ENCODE measurements at places on chromosomes 2 and 18.

GRCh38 chr2:101528501-101528900, 53.6 kb upstream of the RFX8 start:
- DNase-seq: no peak
- H3K4me1 ChIP-seq: no peaks in the 10 kb centered on the region
- no peaks in the 10 kb centered on the region for H3K27me3 ChIP-seq
- no peak overlapping the region for H3K4me3 ChIP-seq

- H3K36me3 ChIP-seq: peaks cover 42% of the 10 kb centered on the region
- H3K27ac ChIP-seq: no peak overlapping the region
- no peaks in the 10 kb centered on the region for H3K27me3 ChIP-seq
- no peak overlapping the region for H3K4me3 ChIP-seq
These were observed 21.3 kb downstream of the HNRNPLL start for GRCh38 chr2:38581193-38582147.

DNA sequence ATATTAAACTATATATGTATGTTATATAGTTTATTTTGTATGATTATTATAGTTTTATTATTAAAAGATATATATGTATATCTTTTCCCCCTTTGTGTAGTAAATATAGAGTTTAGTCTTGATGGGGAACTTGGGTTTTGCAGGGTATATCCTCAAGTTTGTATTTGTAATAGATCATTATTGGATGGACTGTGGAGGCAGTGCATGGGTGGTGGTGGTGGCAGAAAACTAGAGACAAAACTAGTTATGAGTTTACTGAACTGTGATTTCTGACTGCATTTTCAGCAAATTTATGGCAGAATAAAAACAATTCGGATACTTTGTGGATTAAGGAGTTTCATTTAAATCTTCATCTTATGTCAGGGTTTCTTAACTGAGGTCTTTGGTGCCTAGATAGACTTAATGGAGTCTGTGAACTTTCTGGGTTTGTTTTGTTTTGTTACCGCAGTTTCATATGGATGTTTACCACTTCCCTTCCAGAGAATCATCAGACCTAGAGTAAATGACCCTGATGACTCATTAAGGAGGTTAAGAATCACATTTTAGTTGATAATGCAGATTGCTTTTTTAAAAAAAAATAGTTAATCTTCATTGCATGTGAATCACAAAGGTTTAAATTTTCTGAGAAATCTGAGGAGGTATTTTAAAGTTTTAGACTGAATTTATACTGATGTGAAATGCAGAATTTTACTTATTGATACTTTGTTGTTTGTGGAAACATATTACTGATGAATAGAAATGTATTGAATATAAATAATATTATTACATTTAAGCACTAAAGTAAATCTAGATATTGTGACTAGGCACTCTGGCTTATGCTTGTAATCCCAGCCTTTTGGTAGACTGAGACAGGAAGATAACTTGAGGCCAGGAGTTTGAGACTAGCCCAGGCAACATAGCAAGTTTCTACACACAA, 14.5 kb downstream of the EPC2 start:
- H3K4me1 ChIP-seq: peaks cover 73% of the 10 kb centered on the region
- peaks cover 13% of the 10 kb centered on the region for H3K36me3 ChIP-seq
- peak overlapping the region; percentile 43 for H3K4me3 ChIP-seq
- no peak for DNase-seq
- no peaks in the 10 kb centered on the region for H3K27me3 ChIP-seq
- H3K27ac ChIP-seq: peak overlapping the region; percentile 65

GRCh38 chr2:231292472-231293134, 94.2 kb downstream of the ARMC9 start:
- no peak overlapping the region for H3K27ac ChIP-seq
- DNase-seq: no peak
- no peaks in the 10 kb centered on the region for H3K36me3 ChIP-seq
- H3K4me1 ChIP-seq: no peaks in the 10 kb centered on the region
- no peaks in the 10 kb centered on the region for H3K27me3 ChIP-seq

DNA sequence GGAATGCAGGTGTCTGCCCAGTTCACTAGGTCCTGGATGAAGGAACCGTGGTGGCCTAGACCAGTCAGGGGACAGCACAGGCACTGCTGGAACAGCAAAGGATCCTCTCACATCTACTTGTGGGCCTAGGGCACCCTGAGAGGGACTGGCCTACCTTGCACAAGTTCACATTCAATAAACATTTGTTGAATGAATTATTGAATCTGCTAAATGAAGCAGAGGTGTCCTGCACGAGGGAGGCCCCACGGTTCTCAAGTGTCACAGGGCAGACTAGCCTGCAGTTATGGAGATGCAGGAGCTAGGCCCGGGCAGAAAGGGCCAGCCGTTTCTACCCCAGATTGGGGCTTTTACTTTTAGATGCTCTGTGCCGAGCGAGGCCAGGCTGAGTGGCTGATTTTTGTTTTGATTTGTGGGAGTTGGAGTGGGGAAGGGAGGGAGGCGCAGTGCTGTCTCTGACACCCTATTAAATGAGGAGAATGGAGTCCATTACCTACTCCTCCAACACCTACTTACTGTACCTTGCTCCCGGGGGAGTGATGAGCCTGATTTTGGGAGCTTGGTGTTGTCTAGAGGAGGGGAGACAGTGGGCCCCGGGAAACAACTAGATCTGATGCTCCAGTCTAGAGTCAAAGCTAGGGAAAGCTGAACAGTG, 18.4 kb downstream of the SH2D6 start:
- H3K4me3 ChIP-seq: peak overlapping the region; percentile 73
- H3K4me1 ChIP-seq: peaks cover 28% of the 10 kb centered on the region
- H3K27me3 ChIP-seq: no peaks in the 10 kb centered on the region
- H3K27ac ChIP-seq: peak overlapping the region; percentile 89
- no peaks in the 10 kb centered on the region for H3K36me3 ChIP-seq
- peak; percentile 19 for DNase-seq

GRCh38 chr2:133365117-133365516, 203.1 kb downstream of the NCKAP5 start:
- no peaks in the 10 kb centered on the region for H3K36me3 ChIP-seq
- DNase-seq: no peak
- H3K27ac ChIP-seq: no peak overlapping the region
- no peaks in the 10 kb centered on the region for H3K27me3 ChIP-seq

- peaks cover 57% of the 10 kb centered on the region for H3K4me1 ChIP-seq
- DNase-seq: no peak
- H3K27ac ChIP-seq: no peak overlapping the region
- H3K4me3 ChIP-seq: no peak overlapping the region
These were observed 160.1 kb downstream of the HAUS1 start for GRCh38 chr18:46264255-46264654.

GRCh38 chr2:98008415-98008814, 12.7 kb upstream of the TMEM131 start:
- H3K4me3 ChIP-seq: no peak overlapping the region
- H3K4me1 ChIP-seq: peaks cover 19% of the 10 kb centered on the region

DNA sequence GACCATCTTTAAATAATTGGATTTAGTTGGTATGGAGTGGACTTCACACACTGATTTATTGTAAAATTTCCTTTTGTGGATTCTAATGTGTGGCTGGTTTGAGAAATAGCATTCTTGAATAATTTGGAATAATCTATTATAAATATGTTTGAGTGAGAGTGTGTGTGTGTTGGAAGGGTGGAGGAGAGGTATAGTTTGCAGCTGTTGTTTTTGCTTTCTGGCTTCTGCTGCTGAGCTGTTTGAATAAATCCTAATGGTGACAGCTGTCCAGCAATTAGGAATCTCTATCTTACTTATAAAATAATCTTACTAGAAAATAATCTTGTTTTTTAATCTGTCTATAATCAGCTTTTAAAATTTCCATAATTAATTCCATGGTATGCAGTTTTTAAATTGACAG, 1283.0 kb upstream of the CDH2 start:
- no peaks in the 10 kb centered on the region for H3K4me1 ChIP-seq
- H3K27ac ChIP-seq: no peak overlapping the region
- H3K27me3 ChIP-seq: no peaks in the 10 kb centered on the region
- no peak for DNase-seq
- no peak overlapping the region for H3K4me3 ChIP-seq
- H3K36me3 ChIP-seq: no peaks in the 10 kb centered on the region

DNA sequence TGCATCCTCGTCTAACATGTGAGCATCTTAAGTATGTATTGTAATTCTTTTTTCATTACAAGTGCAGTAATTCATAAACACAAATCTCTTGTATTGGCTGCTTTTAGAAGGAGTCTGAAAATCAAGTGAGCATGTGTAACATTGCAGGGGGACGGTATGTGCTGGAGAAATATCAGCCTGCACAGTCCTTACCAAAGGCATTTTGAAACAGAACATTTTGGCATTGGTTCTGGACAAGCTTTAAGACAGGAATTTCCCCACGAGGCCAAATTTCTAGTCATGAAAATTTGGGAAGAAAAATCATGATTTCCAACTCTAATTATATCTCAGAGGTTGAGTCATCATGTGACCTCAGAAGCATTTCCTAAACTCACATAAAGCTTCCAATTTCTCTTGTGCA, 24.7 kb upstream of the NRP2 start:
- no peaks in the 10 kb centered on the region for H3K36me3 ChIP-seq
- no peak overlapping the region for H3K4me3 ChIP-seq
- H3K27ac ChIP-seq: no peak overlapping the region
- H3K4me1 ChIP-seq: peaks cover 23% of the 10 kb centered on the region
- DNase-seq: no peak

DNA sequence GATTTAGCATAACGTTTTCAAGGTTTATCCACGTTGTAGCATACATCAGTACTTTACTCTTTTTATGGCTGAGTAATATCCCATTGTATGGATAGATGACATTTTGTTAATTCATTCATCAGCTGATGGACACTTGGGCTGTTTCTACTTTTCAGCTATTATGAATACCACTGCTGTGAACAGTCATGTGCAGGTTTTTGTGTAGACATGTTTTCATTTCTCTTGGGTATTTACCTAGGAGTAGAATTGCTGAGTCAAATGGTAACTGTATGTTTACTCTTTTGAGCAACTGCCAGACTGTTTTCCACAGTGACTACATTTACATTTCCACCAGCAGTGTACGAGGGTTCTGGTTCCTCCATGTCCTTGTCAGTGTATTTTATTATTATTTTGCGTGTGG, 33.9 kb downstream of the COX7A2L start:
- H3K27ac ChIP-seq: peak overlapping the region; percentile 60
- peaks cover 32% of the 10 kb centered on the region for H3K36me3 ChIP-seq

DNA sequence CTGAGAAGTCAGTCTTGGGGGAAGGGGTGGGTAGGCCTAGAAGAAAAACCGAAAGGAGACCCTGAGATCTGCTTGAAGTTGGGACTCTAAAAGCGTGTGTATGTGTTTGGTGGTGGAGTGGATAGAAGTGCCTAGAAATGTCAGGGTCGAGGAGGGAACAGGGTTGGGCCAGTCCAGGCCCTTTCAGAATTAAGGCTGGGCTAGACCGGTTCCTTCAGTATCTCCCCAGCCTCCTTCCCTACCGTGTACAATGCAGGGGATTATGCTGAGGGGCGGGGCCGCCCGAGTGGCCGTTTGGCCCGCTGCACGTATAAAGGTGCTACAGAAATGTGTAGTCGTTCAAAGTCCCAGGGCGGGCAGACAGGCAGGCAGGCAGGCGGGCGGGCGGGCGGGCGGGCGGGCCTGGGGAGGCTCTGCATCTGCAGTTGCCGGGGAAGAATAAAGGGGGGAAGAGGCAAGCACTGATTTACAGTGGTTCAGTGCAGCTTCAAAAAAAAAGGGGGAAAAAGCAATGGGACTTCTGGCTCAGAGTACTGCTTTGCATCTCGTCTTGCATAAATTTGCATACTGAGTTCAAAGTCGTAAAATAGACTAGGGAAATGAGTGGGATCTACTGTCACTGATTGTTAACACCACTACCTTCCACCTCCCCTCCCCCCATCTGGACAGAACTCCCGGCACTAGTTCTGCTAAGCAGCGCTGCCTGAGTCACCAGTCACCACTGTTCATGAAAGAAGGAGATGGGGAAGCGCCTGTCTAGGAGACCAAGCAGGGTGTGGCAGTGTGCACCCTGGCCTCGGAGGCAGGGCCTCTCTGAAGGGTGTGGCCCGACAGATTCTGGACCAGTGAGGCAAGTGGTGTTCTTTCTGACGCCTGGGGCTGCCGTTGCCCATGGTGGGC, 3.6 kb downstream of the IGFBP2 start:
- H3K27me3 ChIP-seq: peaks cover 52% of the 10 kb centered on the region
- H3K4me1 ChIP-seq: peaks cover 23% of the 10 kb centered on the region
- no peaks in the 10 kb centered on the region for H3K36me3 ChIP-seq
- no peak overlapping the region for H3K4me3 ChIP-seq
- no peak overlapping the region for H3K27ac ChIP-seq

DNA sequence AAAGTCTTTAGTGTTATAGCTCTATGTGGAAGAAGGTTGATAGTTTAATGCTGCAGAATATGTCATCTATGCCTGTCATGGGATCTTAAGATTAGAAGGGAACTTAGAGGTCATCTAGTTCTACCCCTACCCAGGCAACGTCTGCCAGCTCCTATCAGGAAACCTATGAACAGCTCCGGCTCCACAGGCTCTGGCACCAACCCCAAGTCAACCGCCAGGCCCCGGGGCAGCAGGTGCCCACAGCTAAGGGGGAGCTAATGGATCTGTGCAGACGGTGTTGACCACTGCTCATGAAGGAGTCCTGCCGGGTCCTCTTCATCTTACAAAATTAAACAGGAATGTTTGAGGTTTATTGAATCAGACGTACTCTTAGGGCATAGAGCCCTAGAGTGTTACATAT, 440.8 kb upstream of the KLHL29 start:
- no peak overlapping the region for H3K4me3 ChIP-seq
- H3K27ac ChIP-seq: no peak overlapping the region
- no peaks in the 10 kb centered on the region for H3K36me3 ChIP-seq

DNA sequence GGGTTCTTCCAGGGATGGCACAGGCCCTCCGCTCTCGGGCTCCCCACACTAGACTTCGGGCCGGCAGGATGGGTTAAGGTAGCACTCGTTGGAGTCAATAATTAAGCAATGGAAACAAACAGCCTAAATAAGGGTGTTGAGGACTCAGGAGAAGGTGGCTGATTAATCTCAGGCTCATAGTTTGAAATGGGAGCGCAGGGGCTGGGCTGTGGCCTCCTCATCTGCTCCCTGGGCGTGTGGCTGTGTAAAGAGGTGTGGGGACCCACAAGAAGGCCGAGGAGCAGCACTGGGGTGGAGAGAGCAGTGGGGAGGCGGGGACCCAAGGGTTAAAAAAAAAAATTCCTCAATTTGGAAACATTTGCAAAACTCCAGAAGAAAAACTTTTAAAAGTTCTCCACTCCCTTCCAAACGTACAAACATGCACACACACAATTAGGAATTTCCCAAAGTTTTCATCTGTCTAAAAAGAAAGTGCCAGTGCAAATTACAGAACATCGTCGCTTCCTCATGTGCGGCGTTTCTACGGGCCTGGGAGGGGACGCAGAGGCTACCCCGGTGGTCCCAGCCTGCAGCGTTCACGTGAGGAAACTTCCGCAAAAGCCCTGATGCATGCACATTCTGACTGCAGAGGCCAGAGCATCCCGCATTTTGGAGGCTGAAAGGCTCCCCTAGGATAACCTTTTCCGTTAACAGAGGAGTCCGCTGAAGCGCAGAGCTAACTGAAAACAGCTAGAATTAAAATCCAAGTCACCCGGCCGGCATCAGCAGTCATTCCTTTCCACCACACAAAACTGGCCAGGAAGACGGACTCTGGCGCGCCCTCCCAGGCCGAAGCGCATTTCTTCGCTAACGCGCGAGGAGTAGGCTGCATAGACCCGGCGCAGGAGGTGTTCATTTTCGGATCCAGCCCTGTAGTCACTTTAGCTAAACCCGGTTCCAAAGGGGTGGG, 1.0 kb upstream of the TUBB6 start:
- peak; percentile 24 for DNase-seq
- H3K36me3 ChIP-seq: peaks cover 5% of the 10 kb centered on the region
- H3K27ac ChIP-seq: no peak overlapping the region
- H3K4me1 ChIP-seq: peaks cover 10% of the 10 kb centered on the region

- no peaks in the 10 kb centered on the region for H3K36me3 ChIP-seq
- DNase-seq: no peak
- no peaks in the 10 kb centered on the region for H3K27me3 ChIP-seq
- H3K27ac ChIP-seq: peak overlapping the region; percentile 56
- peaks cover 27% of the 10 kb centered on the region for H3K4me1 ChIP-seq
- H3K4me3 ChIP-seq: no peak overlapping the region
These were observed 45.5 kb upstream of the FOSL2 start for GRCh38 chr2:28347193-28347592.

All from activated CD4-positive, alpha-beta T cell treated with anti-CD3 and anti-CD28 coated beads for 36 hours (primary cell).